NCI-H146 (cell line): ENCODE measurements at places on chromosomes 7 and 10.

GRCh38 chr7:31078363-31078990, 26.4 kb downstream of the ADCYAP1R1 start:
- DNase-seq = no peak

DNA sequence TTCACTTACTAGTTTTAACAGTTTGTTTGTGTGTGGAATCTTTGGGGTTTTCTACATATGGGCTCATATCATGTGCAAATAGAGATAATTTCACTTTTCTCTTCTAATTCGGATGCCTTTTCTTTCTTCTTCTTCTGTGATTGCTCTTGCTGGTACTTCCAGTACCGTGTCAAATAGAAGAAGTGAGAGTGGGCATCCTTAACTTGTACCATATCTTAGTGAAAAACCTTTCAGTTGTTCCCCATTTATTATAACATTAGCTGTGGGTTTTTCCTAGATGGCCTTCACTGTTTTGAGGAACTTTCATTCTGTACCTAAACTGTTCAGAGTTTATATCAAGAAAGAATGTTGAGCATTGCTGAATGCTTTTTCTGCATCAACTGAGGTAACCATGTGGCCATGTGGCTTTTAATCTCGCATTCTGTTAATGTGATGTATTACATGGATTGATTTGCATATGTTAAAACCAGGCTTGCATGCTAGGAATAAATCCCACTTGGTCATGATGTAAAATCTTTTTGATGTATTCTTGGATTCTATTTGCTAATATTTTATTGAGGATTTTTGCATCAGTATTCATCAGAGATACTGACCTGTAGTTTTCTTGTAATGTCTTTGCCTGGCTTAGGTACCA, 78.7 kb downstream of the FAM107B start:
- DNase-seq = no peak

GRCh38 chr10:3773460-3774017, 11.5 kb downstream of the KLF6 start:
- no peak for DNase-seq

DNA sequence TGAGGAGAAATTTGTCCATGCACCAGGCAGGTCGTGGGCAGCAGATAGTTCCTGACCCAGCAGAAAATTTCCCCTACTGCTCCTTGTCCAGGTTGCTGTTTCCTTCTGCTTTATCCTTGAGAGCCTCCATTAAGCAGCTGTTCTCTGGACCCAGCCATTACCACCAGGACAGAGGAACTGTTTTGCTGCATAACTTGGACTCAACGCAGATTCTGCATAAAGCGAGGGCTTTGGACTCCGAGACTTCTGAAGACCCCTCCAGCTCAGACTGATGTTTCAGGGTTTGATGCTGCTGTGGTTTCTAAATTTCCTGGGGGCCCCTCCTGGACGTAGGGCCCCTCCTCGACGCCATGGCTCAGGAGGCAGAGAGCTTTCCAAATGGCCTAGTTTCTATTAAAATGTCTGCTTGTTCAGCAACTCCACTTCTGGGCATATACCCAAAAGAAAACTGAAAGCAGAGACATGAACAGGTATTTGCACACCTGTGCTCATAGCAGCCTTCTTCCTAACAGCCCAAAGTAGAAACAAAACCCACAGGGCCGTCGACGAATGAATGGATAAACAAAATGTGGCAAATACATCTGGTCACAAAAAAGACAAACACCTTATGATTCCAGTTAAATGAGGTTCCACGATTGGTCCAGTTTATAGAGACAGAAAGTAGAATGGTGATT, 28.3 kb upstream of the LMTK2 start:
- DNase-seq = peak; percentile 8

GRCh38 chr10:80207768-80208370, 2.5 kb upstream of the ANXA11 start:
- DNase-seq = no peak

DNA sequence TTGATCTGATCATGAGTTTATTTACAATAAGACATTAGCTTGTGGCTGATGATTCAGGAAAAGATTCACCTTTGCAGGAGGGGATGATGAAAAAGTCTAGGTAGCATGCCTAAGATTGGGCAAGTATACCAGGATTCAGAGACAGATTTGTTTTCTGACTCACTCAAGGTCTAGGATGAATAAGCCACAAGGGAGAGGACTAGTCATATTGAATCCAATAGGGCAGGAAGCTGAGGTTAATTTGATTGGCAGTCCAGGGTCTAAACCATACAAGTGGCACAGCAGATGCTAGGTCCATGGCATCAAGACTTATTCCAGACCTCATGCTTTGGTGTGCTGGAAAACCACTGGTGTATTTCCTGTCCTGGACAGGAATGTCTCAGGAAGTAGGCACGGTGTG, 1133.4 kb downstream of the XPNPEP1 start:
- no peak for DNase-seq

- no peak for DNase-seq
These were observed 157.9 kb downstream of the PLXDC2 start for GRCh38 chr10:19974138-19974537.

- DNase-seq = no peak
These were observed 40.9 kb upstream of the FAM20C start for GRCh38 chr7:151346-152050.

GRCh38 chr7:36814311-36814710, 90.0 kb upstream of the AOAH start:
- peak; percentile 80 for DNase-seq

DNA sequence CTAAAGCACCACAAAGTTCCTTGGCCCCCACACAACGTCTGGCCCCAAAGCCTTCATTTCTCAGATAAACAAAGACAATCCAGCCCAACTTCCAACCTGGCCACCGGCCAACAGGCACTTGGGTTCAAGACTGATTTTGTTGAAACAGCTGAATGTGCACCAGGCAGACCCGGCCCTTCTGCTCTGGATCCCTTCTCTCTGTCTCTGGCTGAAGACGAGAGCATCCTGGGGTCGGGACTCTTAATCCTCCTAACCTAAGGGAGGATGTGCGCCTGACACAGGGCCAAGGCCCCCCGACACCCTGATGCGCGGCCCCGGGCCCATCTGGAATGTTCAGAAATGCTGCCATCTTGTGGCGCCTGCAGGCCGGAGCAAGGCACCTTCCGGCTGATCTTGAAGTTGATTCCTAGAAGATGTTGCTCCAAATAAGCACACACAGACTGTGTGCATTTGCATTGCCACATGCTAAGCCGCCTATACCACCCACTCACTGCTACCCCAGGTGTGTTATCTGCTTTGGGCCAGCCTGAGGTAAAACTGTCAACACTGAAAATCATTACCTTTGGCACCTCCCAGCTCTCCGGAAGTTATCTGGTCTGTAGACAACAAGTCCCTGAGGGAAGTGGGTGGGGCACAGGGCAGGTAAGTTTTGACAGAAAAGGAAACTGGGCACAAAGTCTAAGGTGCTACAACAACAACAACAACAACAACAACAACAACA, 98.4 kb upstream of the HABP2 start:
- peak; percentile 78 for DNase-seq

DNA sequence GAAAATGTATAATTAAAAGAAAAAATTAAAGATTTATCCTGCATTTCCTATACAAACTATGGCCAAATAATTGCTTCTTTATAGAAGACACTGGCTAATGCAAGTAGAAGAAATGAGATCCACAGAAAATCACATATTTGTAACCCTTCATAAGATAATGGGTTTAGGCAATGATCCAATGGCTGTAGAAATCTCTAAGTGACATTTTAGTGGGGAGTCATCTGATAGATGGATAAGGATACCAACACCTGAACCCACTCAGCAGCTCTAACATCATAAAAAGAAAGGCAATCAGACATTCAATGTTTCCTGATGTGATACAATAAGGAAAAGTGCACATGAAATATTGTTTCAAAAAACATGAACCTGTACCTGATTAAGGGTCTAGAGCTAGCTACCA, 297.5 kb downstream of the CXCL12 start:
- no peak for DNase-seq

- no peak for DNase-seq
These were observed 49.7 kb downstream of the SEC61G start for GRCh38 chr7:54709283-54709682.

DNA sequence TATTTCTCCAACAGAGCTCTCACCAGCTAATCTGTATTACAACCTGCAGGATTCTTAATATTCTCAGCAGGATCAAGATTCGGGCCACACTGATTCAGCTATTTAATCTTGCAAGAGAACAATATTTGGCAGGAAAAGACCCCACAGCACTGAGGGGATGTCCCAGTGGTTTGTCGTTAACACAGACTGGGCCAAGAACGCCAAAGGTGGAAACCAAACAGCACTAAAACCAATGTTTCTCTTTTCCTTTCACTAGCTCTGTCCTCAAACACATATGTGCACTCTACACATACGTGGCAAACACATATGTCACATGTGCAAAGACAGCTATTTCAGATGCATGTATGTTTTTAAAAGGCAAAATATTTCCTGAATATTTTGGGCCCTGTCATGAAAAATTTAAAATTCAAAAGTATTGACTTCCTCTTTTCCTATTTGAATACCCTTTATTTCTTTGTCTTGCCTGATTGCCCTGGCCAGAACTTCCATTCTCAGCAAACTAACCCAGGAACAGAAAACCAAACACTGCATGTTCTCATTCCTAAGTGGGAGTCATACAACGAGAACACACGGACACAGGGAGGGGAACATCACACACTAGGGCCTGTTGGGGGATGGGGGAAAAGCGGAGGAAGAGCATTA, 51.7 kb upstream of the NEBL start:
- no peak for DNase-seq

DNA sequence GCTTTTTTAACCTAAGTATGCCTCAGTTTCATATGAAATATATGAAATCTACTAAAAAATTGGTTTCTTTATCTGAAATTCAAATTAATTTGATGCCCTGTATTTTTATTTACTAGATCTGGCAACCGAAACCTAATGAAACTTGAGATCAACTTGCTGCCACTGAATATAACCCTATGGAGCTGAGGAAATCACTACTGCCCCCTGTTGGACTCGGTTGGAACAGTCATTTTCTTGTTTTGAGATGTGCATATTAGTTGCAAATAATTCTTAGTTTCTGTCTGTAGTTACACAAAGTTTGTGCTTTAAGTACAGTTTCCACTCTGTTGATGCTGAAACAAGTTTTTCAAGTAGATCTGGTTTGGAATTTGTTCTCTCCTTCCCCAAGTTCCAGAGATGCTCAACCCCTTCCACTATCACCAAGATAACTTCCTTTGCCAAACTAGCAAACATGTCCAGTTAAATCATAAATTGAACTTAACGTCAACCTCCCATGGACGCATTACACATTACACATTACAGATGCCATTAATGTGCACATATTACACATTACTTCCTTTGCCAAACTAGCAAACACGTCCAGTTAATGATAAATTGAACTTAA, 22.2 kb upstream of the EXOC4 start:
- DNase-seq = peak; percentile 26

DNA sequence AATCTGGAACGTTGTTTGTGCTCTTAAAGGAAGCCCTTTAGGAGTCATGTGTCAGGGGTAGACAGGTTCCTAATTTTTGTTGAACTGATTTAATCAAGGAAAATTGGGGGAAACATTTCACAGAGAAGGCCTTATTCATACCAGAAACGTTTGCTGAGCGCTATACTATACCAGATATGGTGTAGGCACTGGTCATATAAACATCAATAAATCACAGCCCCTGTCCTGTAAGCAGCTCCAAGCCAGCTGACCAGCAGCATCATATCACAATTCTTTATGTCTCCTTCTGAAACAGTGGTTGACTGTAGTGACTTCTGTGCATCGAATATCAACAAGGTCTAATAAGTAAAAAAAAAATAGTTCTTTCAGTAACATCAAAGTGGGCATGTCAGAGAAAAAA, 1.1 kb downstream of the TMEM178B start:
- no peak for DNase-seq

DNA sequence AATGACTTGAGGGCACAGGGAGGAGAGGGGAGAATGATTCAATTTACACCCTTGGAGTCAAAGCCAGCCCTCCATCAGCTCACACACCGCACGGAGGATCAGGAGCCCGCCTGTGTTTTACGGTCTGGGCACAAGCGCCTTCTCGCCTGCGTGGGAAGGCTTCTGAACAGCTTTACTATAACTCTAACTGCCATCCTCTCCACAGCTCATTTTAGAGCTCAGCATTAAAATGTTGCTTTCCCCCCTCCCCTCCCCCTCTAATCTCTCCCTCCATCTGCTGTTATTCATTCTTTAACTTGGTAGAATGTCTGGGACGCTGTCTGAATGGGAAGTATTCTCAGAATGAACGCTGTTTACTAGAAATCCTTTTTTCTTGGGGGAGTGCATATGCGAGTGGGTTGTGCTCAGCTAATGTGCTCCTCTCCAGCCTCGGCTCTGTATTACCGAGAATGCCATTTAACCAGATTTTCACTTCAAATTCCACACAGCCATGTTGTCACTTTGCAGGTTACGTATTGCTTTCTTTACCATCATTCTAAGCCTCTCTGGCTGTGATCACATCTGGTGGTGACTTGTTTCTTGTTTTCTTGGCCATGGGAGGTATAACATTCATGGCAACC, 140.1 kb downstream of the GFRA1 start:
- DNase-seq = no peak

DNA sequence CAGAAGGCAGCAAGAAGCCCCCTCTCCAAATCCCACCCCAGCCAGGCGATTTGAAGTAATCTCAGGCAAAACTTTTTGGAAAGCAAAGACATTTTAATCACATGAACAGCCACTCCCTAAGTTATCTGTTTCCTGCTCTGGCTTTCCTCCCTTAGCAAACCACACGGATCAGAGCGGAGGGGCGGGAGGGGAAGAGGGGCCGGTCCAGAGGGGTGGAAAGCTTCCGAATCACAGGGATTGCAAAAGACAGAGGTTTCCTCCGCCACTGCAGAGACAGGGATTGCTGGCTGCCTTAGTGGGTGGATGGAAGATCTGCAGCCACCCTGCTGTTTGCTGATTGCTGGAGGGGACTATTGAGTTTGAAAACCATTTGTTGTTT, 41.2 kb downstream of the ZCCHC24 start:
- DNase-seq = no peak

DNA sequence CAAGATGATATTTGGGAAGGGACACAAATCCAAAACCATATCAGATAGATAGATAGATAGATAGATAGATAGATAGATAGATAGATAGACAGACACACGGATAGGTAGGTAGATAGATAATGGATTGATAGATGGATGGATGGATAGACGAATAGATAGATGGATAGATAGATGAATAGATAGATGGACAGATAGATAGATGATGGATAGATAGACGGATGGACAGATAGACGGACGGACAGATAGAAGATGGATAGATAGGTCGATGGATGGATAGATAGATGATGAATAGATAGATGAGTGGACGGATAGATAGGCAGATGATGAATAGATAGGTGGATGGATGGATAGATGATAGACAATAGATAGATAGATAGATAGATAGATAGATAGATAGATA, 39.8 kb downstream of the NPTX2 start:
- no peak for DNase-seq

- no peak for DNase-seq
These were observed 232.9 kb downstream of the DYNC1I1 start for GRCh38 chr7:96005271-96005670.

GRCh38 chr7:27697861-27698430, 35.3 kb upstream of the HIBADH start:
- no peak for DNase-seq
